ENCODE measurements at places on chromosomes 5 and 9.

GRCh38 chr9:91145496-91145895 lies 216.2 kb downstream of the AUH start:
- DNase-seq: no peak

GRCh38 chr5:5492087-5492933 lies 69.8 kb downstream of the ICE1 start:
- peak; percentile 41 for DNase-seq

DNA sequence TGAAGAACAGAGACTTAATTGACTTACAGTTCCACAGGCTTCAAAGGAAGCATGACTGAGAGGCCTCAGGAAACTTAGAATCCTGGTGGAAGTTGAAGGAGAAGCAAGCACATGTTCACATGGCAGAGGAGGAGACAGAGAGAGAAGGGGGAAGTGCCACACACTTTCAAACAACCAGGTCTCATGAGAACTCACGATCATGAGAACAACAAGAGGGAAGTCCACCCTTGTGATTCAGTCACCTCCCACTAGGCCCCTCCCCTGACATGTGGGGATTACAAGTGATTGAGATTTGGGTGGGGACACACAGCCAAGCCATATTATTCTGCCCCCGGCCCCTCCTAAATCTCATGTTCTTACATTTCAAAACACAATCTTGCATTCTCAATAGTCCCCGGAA lies 19.5 kb downstream of the NR3C1 start:
- DNase-seq: peak; percentile 55

DNA sequence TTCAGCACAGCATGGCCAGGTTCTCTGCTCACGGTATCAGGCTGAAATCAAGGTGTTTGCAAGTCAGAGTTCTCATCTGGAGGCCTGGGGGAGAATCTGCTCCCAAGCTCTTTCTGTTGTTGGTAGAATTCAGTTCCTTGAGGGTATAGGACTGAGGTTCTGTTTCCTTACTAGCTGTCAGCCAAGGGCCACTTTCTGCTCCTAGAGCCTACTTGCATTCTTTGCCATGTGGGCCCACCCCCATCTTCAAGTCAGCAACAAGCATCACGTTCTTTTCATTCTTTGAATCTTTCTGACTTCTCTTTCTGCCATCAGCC lies 7.4 kb upstream of the CDC42SE2 start:
- no peak for DNase-seq
